Articular chondrocyte of knee joint (primary cell): ENCODE measurements at places on chromosomes 7 and 10. TPM values are rescaled to one million over a fixed set of nuclear protein-coding genes. Genes with fewer than 3 reads are reported as not detected.

Gene SYT15
- 0.26 and 0.32 TPM in 2 replicates for total RNA-seq

Gene FBXL13
- 1.6 and 1.8 TPM in 2 replicates for total RNA-seq

Gene WDR91
- total RNA-seq = 8.0 and 10.1 TPM in 2 replicates

Gene SLC39A12
- under 0.01 TPM in 1 of 2 replicates, not detected in the other for total RNA-seq

Gene FXYD4
- not detected in 2 replicates for total RNA-seq

Gene ZNF25
- 15.2 and 20.0 TPM in 2 replicates for total RNA-seq

Gene SEPHS1
- 28.3 and 43.1 TPM in 2 replicates for total RNA-seq

Gene GRM3
- total RNA-seq = not detected in 2 replicates

Gene ZNF488
- total RNA-seq = 0.11 and 0.13 TPM in 2 replicates

Gene SORBS1
- total RNA-seq = 1.3 and 2.6 TPM in 2 replicates

Gene SYT15B
- total RNA-seq = 0.22 and 0.39 TPM in 2 replicates

Gene LRGUK
- total RNA-seq = 0.26 and 0.76 TPM in 2 replicates

Gene PRF1
- total RNA-seq = not detected in 2 replicates

Gene TDRD1
- total RNA-seq = under 0.01 and 0.26 TPM in 2 replicates
